Right hindlimb (tissue), 1 donor: ENCODE measurements at places on chromosomes 6 and 20.

GRCh38 chr6:36926708-36927513 lies 27.6 kb upstream of the PI16 start:
- peak; percentile 50 for DNase-seq

DNA sequence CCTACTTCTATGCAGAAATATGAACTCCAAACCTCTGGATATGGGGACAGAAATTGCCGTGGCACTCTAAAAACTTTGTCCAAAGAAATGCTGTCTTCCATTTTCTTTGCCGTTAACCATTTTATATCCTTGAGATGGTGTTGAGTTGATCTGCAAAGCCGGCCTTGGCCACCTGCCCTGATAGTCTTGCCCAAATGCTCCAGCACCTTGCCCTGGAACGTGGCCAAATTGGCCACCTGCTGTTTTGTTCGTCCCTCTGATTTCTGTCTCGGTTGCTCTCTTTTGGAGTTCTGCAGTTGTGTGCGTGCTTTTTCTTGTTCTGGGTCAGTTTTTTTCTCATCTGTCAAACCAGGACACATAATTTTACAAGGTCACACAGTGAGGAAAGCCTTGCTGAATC lies 239.7 kb upstream of the GMDS start:
- DNase-seq = no peak

- no peak for DNase-seq
These were observed 848.5 kb upstream of the MAN1A1 start for GRCh38 chr6:120198033-120198432.

- DNase-seq = no peak
These were observed 155.4 kb downstream of the FNDC1 start for GRCh38 chr6:159324596-159324995.

DNA sequence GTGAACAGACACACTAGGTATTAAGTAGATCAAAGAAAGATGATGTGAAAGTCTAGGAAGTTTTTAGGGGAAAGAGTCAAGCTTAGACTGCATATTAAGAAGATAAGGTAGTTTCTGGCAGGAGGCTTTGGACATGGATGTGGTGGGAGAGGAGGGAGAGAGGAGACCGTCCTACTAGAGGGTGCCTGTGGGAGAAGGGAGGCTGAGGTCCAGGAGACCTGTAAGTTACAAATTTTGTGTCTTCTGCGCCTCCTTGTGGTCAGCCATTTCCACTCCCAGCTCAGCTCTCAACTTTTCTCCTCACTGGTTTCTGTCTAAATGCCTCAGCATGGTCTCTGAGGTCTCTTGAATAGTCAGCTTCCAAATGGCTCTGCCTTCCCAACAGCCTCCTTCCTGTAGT lies 193.5 kb downstream of the UNC5CL start:
- peak; percentile 36 for DNase-seq

DNA sequence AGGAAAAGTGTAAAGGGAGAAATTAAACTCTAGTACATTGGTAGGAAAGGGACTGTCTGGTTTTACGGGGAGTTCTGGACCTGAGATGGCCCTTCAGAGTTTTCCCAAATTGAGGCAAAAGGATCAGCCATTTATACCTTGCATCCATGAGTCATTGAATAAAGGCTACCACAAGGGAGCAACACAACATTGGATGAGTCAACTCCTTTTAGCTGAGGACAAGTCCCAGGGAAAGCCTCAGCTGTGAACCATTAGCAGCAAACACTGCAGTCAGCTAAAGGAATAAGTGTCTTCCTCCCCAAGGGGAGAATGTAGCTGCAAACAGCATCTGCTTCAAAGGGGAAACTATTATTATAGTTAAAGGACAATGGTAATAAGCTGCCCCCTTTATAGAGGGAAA lies 468.7 kb upstream of the ID4 start:
- DNase-seq = no peak

- DNase-seq = no peak
These were observed 200.7 kb downstream of the BCAS1 start for GRCh38 chr20:53869466-53870258.

GRCh38 chr6:85662251-85662650 lies 19.6 kb upstream of the SYNCRIP start:
- no peak for DNase-seq

DNA sequence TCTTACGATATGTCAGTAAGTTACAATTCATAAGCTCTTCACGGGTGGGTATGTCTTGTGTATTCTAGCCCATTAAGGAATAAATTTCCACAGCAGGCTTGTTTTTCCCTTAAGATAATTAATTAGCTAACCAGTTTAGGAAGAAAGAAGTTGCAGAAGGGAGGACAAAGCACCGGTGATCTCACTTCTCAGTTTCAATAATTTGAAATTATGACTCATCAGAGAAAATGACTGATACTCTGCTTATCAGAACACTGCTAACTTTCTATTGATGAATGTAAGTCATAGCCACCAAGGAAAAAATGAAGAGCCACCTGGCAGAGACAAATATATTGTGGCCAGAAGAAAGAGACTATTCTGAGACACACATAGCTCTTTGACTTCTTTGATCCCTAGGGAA lies 35.0 kb upstream of the ENTPD6 start:
- DNase-seq = no peak

- no peak for DNase-seq
These were observed 19.6 kb upstream of the PIM1 start for GRCh38 chr6:37150314-37150713.

DNA sequence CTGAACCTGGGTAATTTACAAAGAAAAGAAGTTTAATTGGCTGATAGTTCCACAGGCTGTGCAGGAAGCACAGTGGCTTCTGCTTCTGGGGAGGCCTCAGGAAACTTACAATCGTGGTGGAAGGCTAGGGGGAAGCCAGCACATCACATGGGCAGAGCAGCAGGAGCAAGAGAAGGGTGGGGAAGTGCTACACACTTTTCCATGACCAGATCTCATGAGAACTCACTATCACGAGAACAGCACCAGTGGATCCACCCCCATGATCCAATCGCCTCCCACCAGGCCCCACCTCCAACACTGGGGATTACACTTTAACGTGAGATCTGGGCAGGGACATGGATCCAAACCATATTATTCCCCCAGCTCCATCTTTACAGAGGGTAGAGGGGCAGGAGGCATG lies 166.4 kb downstream of the NFATC2 start:
- no peak for DNase-seq

- DNase-seq = no peak
These were observed 2.8 kb upstream of the TMEM30A start for GRCh38 chr6:75287424-75287823.

- DNase-seq = peak; percentile 37
These were observed 32.5 kb downstream of the NT5E start for GRCh38 chr6:85482206-85482904.

DNA sequence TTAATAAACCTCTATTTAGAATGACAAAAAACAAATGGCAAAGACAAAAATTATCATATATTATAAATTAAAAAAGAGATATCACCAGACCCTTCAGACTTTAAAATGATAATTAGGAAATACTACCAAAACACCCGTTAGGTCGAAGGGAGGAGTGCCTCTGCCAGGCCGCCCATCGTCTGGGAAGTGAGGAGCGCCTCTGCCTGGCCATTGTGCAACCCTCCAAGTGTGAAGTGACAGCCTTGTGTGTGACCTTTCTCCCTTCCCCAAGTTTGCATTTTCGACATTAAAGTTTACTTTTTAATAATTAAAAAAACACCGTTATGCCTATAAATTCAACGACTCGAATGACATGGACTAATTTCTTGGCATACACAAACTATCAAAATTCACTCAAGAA lies 64.5 kb upstream of the TASP1 start:
- DNase-seq = no peak

- no peak for DNase-seq
These were observed 763 bp downstream of the BHLHE23 start for GRCh38 chr20:63005862-63006539.

DNA sequence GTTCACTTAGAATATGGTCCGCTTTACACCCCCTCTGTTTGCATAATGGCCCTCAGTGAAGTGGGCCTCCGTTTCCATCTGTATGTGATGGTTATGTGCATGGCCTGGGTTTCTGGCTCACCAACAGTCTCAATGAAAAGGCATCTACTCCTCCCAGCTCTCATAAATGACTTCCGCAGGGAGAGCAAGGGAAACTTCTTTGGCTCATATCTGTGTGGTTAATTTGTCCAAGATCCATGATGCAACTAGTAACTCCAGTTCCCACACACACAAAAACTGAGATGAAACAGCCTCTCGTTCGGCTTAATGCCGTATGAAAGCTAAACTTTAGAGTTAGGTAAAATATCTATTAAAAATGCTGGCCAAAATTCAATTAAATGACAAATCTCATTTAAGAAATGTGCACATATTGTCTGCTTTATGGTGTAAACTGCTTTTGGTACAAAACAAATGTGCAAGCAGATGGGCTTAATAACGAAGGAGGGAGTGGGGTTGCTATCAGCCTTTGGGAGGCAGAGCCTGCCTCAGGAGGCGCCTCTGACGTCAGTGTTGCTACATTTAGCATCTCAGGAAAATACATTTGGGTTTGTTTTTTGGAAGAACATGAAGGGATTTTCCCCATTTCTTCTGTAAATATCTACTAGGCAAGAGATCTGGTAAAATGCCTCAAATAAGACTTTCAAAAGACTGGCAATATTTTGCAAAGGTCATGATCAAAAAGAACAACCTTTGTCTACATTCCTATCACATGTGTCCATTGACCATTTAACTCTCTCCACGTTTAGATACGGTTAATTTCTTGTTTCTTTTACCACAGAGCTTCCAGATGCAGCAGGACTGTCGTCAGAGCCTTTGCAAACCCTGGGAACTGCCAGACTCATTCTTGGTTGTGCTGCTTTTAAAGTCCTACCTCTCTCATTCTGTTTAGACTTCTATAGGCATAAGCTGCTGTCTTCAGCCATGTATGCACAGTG lies 96.8 kb downstream of the ARMC2 start:
- DNase-seq = peak; percentile 67

- DNase-seq = peak; percentile 34
These were observed 46.5 kb upstream of the SNAP25 start for GRCh38 chr20:10171864-10172751.

DNA sequence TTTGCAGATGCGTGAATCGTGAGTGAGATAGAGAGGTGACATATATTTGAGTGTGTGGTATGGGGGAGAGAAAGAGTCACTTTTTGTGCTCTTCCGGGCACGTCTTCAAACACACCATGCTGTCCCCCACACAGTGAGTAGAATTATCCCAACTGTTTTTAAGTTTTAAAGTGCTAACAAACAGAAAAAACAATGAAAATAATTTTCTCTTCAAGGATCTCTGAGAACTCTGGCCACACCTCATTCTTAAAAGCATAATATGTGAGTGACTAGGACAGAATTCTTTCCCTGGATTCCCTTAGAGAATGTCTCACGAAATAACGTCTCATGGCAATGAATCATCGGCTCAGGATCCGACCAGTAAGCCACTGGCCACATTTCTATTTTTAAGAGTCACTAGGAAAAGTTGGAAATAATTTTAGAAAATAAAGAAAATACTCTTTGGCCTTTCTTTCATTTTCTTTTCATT lies 235.7 kb upstream of the ZNF217 start:
- DNase-seq = no peak
